Ascending aorta (tissue), 2 donors: ENCODE measurements at places on chromosomes 3 and 15.

- no peak for DNase-seq
Observed at GRCh38 chr3:157830556-157831236, 275.5 kb downstream of the SHOX2 start.

DNA sequence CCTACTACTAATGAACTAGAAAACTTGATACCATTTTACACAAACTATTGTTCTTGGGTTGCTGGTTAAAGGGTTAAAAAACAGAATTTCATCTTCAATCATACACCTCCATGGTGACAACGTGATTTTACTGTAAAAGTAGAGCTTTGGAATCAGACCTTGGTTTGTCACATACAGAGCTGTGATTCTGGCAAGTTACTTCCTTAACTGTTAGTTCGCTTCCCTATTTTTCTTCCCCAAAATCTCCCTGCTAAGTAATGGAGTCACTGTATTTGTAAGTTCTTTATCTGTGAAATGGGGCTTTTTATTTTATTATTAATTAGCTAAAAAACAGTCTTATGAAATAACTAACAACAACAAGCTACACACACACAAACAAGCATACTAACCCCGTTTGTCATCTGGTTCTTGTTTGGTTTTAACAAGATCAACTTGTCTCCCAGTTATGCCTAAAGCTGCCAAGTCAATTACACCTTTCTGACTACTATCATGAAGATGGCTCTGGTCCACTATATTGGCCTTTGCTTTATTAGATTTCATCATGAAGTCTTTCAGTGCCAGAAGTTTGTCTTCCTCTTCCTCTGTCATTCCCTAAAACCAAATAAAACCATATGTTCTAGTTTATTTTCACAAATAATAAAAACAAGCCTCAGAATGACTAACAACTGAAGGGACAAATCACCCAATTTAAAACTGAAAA is 38.6 kb downstream of the PIK3R4 start:
- DNase-seq: no peak

DNA sequence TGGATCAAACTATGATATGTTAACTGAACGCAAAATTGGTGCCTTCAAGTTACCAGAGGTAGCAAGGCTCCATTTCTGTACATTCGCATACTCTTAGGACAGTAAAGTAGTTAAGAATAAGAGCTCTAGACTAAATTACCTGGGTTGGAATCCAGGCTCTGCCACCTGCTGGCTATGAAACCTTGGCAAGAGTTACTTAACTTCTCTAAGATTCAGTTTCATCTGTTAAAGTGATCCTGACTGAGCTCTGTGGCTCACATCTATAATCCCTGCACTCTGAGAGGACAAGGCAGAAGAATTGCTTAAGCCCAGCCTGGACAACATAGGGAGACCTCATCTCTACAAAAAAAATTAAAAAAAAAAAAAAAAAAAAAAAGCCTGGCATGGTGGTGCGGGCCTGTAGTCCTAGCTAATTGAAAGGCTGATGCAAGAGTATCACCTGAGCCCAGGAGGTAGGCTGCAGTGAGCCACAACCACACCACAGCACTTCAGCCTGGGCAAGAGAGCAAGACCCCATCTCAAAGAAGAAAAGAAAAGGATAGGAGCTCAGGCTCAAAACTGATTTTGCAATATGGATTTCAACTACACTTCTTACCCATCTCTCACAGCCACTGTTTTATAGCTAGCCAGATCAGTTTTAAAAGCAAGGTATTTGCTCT is 21.3 kb downstream of the GSK3B start:
- no peak for DNase-seq

DNA sequence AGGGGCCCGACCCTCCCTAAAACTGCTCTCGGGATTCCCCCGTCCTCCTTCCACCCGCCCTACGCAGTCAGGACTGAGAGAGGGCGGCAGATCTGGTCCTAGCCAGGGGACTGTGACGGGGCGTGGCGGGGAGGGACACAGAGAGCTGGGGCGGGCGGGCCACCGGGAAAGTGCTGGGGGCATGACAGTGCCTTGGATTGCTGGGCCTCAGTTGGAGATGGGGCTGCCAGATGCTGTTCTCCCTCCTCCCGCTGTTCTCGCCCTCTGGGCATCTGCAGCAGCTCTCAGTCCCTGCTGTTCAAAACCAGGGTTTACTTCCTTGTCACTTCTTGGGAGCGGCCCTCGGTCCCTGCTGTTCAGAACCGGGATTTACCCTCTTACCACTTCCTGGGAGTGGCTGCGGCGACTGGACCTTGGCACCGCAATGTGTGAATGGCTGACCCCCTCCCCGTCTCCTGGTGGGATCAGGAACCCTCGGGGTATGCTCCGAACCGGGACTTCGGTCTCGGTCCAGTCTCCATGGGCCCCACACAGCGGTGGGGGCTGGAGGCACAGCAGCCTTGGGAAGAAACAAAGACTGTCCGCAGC is 1.8 kb upstream of the RPP25 start:
- DNase-seq: peak; percentile 83

DNA sequence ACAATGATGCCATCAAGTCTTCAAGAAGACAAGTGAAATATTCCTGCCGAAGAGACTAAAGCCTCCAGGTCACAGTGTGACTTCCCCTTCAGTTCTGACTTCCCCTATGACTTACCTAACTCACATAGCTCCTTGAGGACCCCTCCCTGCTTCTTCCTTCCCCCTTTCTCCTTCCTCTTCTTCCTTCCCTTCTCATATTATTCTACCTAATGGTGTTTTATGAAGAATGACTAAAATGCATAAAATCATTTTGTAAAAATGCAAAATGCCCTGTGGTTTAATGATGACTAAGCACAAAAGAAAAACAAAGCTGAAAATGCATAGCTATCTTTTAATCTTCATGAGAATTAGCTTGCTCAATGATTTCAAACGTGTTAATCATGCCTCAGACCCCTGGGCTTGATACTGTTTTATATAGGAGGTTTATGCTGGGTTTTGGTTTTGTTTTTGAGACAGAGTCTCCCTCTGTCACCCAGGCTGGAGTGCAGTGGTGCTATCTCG is 26.1 kb upstream of the TM4SF4 start:
- DNase-seq: no peak

GRCh38 chr15:84883916-84884781 is at the start of gene SLC28A1:
Gene SLC28A1 (plus strand): TSS chr15:84884662. CDS start chr15:84887761, 3,099 bp downstream.
- no peak for DNase-seq

DNA sequence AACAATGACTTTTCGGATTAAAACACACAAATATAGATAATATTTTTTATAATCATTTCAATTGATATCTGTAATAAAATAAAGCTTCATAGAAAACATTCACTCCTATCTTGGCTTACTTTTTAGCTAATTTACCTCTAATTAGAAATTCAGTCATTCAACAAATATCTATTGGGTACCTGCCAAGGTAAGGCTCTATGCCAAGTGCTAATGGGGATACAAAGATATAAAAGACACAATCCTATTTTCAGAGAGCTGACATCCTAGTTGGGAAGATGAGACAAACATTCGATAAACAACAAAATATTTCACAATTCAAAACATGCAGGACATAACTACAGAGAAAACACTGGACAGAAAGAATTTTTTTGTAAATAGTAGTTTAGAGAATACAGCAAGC is 63.3 kb downstream of the ULK4 start:
- no peak for DNase-seq

GRCh38 chr3:105843994-105844393 is 24.8 kb downstream of the CBLB start:
- DNase-seq: no peak

- DNase-seq: no peak
Observed at GRCh38 chr3:118637846-118638245, 396.8 kb downstream of the IGSF11 start.

DNA sequence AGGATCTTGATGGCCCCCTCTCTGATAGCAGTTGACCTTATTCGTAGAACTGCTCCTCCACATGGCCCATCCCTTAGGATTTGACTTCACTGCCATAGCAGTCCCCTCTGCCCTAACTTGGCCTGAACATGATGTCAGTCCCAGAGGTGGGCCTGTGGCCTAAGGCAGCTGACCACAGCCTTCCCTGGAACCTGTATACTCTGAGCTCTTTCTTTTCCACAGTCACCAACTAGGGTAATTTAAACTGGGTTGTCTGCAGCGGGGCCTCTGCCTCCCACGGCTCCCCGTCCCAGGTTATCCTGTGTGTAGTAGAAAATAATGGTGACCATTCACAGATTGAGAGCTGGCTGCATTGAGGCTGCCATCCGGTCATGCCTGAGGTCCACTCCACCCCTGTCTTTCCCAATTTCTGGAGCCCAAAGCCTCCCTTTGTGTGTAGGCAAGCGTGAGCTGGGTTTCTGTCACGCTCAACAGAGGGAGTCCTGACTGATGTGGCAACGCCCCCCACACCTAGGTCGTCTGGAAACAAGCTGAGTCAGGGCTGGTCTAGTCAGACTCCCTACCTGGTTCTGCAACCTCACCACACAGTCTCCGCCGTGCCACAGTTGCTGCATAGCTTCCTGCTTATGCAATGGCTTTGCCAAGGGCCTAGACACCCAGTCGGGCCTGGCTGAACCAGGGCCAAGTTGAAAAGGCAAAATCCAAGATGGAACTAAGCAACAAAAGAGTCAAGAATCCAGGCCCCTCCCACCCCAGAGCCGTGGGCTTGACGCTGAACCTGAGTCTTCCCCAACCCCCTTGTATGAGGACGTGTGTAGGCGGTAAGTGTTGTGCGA is 284.5 kb downstream of the XXYLT1 start:
- DNase-seq: no peak

DNA sequence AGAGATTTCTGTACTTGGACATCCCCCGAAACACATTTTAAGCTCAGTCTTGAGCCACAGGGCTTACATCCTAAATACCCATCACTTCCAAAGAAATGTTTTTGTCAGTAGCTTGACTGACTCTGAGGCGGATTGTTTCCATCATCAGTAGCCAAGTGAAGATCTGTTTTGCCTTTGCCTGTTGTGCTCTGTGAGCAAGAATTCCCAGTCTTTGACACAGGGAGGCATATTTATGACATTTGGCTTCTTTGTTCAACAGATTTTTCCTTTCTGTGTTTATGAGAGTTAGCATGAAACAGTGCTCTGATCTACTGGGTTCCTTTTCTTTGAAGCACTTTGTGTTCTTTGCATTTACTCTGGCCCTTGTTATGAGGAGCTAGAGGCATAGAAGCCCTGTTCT is 132.1 kb upstream of the CDIN1 start:
- no peak for DNase-seq

GRCh38 chr3:97958796-97959195 is 13.4 kb downstream of the RIOX2 start:
- no peak for DNase-seq
